NCI-H2081 treated with DMSO at 0.1 percent for 48 hours (cell line): ENCODE measurements at places on chromosomes 5 and 9.

DNA sequence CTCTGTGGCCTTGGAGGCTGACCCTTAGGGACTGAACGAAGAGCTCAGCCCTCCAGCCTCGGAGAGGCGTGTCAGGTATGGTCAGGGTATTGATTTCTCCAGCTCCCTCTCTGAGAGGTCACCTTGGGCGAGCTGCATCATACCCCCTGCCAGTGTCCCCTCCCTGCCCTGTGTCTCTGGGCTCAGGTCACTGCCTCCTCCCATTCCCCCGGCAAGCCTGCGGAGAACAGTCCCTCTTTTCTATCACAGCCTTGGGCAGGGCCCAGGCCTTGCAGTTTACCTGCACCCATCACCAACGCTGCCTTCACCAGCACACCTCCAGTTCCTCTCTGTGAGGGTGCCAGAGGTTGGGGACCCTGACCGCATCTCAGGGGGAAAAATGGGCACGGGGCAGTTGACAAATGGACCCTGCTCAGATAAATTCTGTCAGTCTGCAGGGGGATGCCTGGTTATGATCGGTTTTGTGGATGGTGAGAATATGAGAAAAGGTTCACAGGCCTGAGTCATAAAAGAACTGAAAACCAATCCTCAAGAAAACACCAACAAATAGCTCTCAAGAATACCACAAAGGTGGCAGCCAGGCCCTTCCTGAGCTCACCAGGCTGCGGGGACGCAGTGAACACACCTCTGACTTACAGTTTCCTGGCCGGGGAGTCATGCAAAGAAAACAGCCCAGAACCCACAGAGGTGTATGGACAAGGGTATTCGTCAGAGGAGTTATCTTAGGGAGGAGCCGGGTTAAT is 24.7 kb upstream of the RXRA start:
- no peak for DNase-seq

GRCh38 chr9:100222674-100223073 is 123.6 kb downstream of the INVS start:
- DNase-seq: no peak

DNA sequence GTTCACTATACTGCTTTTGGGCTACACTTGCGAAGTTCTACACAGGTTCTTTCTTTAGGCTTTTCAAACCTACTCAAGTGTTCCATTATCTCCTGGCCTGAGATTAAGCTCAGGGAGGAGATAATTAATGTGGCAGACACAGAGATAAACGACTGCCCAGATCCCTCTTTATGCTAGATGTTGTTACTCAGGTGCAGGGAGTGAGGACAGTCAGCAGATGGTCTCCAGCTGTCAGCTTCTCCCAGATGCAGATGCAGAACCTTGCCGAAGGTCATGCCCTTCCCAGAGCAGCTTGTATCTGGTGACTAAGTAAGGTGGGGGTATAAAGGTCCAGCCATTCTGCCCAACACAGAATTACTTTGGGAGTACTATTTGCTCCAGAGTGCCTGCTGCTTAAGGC is 166.2 kb downstream of the ZNF462 start:
- no peak for DNase-seq

DNA sequence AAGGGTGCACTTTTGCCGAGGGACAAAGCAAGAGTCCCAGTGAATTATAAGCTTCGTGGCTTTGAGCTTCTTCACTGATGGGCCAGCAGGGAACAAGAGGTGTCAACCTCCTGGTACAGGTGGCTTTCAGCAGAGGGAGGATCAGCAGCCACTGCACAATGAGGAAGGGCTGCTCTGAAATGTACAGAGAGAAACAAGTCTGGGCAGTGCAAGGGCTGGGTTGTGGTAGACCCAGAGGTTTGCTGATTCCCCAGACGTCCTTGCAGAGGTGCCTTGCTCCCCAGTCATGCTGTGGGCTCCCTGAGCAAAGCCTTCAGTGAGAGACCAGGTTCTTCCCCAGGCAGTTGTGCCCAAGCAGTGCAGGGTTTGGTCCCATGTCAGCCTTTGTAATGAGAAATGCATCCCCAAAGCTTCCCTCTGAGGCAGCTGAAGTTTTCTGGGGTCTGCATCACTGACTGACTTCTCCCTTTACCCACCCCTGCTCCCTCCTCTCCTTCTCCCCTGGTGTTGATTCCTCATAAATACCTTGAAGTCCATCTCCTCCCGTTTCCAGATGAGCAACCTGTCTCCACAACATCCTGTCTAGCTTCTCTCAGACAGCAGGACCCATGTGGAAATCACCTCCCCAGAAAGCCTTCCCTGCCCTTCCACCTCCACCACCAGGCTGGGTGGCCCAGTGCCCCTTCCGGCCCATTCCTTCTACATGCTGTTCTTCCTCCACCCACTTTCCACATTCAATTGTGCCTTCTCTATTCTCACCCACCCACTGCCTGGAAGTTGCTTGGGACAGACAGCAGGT is 599.6 kb upstream of the ADAMTS16 start:
- DNase-seq: no peak

DNA sequence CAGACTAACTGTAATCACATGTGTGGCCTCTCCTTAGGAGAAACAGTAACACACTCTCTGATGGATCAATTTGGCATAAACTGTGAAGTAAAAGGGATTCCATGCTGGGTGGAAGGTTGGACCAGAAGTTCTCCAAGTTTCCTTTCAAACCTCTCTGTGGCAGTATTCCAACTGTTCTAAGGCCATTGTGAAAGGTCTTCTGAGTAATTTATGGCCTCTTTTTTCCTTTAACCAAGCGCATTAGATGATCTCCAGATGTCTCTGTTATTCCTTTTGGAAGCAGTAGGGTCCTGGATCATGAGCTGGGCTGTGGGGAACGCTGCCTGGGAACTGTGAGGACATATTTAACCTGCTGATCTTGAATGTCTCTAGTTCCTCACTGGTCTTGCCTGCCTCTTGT is 80.6 kb upstream of the IL6ST start:
- no peak for DNase-seq

DNA sequence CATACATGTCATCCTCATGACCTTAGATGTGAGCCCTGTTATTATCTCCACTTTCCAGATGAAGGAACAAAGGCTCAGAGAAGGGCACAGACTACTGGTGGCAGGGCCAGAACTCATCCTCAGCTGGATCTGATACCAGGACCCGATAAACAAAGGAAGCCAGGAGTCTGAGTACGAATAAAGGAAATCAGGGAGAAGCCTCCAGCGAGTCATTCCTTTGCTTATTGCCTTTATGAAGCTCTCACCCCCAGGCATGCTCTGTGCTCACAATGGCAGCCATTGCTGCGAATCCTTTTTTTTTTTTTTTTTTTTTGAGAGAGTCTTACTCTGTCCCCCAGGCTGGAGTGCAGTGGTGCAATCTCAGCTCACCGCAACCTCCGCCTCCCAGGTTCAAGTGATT is 130.1 kb downstream of the GAPVD1 start:
- DNase-seq: no peak

DNA sequence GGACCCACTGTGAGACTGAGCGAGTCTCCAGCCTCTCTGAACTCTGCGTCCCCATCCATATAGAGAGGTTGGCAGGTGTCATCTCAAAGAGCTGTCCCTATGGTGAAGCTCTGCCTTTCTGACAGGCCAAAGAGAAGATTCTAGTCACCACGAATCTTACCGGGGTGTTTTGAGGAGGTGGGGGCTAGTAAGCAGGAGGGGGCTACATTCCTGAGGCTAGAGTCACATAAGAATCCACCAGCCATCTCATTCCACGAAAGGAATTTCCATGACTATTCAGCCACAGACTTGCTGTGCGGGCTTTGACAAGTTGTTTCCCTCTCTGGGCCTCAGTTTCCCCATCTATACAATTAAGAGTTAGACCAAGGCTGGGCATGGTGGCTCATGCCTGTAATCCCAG is 16.3 kb downstream of the PDGFRB start:
- no peak for DNase-seq

DNA sequence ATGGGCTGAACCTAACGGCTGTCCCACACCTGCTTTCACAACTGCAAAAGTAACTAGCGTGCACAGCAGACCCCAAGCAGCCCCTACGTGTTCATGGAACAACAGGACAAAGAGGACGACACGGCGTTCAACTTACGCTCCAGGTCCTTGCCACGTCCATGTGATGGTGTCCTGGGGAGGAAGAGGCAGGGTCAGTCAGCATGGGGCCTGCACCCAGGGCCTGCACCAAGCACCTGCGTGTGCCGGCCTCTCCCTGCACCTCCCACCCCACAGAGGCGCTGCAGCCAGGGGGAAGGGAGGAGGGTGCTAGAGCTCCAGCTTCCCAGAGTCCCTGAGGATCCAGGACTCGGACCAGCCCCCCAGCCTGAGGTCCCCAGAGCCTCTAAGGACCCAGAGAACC is 35.6 kb upstream of the SLC6A3 start:
- no peak for DNase-seq

- no peak for DNase-seq
Measured at GRCh38 chr9:21001581-21001980, 29.9 kb downstream of the HACD4 start.

- no peak for DNase-seq
Measured at GRCh38 chr5:147375151-147375550, 134.7 kb downstream of the DPYSL3 start.

DNA sequence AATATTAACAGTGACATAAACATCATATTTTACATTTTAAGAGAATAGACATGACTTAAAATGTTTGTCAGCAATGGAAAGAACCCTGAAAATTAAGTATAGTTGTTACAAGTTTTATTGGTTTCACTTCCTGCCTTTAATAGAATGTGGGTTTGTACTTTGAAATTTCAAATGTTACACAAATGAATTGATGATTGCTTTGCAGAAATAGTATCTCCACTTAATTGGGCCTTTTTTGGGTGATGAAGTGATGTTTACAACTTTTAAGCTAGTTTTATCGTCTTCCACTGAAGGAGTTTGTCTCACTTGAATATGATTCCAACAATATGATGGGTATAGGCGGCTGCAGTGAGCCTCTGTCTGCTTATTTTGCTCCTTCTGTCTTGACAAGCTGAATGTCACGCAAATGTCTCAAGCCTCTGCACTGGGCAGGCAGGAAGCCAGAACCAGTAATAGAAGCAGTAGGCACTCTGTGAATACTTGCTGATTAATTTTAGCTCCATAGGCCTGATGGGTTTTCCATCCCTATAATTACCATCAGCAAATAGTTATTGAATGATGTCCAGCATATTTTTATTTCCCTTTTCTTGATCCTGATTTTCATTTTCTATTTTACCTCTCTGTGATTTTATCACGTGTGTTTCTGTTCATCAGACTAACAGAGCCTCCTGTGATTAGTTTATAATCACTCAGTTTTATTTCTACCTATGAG is 10.6 kb upstream of the NR3C1 start:
- DNase-seq: no peak

- DNase-seq: no peak
Measured at GRCh38 chr5:40615586-40616170, 64.0 kb upstream of the PTGER4 start.

DNA sequence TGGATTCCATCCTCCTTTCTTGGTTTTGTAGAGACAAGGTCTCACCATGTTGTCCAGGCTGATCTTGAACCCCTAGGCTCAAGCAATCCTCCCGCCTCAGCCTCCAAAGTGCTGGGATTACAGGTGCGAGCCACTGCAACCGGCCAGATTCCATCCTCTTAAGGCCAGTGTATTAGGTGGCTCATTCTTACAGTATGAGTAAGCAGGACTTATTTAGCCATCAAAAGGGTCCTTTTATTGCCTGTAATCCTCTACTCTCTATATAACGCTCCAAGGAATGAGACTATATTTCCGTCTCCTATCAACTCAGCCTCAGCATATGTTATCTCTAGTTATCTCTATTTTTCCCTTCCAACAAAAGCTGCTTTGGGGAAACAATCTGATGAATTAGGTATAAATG is 3.0 kb upstream of the ERBIN start:
- DNase-seq: no peak

- DNase-seq: no peak
Measured at GRCh38 chr9:22169727-22170503, 160.8 kb upstream of the CDKN2B start.

- no peak for DNase-seq
Measured at GRCh38 chr5:154860123-154860522, 1.7 kb downstream of the CNOT8 start.

DNA sequence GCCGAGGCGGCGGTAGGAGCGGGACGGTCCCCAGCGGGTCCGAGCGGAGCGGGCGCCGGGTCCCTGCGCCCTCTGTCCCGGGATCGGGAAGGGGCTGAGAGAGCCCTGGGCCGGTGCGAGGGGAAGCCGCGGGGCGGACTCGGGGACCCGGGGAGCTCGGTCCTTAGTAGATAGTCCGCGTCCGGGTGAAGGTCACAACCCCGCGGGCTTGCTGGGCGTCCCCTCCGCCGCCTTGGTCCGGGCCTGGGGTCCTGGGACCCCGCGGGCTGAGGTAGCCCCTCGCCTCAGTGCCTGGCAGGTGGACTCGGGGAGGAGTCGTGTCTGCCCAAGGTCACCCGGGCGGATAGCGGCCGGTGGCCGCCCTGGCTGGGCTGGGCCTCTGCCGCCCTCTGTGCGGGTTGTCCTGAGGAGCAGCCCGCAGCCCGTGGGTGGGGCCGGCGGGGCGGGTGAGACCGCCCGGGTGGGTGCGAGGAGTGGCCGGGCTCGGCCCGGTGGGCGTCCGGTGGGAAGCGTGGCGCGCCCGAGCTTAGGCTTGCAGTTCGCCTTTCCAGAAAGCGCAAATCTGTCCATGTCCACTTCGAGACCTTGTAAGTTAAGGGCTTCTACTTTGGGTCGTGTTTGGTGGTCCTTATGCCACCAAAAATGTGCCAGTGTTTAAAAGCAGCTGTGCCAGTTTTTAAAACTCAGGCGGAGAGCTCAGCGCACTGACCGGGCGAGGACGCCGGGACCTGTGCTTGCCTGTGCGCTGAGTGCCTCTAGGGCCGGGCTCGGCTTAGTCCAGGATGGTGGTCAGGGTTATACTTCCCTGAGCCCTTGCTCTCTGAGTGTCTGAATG is 554 bp downstream of the SDHA start:
- no peak for DNase-seq

- no peak for DNase-seq
Measured at GRCh38 chr5:118968925-118969375, 19.4 kb downstream of the DTWD2 start.

- no peak for DNase-seq
Measured at GRCh38 chr5:98053170-98053569, 720.3 kb upstream of the RGMB start.

DNA sequence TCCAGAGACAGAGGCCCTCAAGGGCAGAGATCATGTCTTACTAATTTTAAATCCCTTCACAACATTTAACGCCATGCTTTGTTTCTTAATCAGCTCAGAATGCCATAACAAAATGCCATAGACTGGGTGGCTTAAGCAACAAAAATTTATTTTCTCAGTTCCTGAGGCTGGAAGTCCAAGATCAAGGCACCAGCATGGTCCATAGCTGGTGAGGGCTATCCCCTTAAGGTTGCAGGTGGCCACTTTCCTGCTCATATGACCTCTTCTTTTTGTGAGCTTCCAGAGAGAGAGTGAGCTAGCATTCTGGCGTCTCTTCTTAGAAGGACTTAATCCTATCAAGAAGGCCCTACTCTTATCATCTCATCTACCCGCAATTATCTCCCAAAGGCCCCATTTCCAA is 470.3 kb downstream of the ZNF608 start:
- DNase-seq: no peak
